Activated CD8-positive, alpha-beta memory T cell treated with anti-CD3 and anti-CD28 coated beads for 4 hours (primary cell): ENCODE measurements at places on chromosomes 12 and 14.

DNA sequence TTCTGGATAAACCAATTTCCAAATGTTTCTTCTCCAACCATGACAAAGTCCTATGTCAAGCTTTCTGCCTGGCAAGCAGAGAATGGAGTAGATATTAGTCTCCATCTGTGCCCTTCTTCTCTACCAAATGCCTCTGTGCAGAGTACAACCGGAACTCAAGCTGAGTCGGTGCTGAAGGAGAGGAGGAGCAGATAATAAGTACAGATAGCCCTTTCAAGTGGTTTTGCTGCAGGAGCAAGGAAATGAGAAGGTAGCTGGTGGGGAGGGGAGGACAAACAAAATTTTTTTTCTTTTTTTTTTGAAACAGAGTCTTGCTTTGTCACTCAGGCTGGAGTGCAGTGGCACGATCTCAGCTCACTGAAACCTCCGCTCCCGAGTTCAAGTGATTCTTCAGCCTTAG lies 14.2 kb upstream of the HELB start:
- DNase-seq, result peak; percentile 33

DNA sequence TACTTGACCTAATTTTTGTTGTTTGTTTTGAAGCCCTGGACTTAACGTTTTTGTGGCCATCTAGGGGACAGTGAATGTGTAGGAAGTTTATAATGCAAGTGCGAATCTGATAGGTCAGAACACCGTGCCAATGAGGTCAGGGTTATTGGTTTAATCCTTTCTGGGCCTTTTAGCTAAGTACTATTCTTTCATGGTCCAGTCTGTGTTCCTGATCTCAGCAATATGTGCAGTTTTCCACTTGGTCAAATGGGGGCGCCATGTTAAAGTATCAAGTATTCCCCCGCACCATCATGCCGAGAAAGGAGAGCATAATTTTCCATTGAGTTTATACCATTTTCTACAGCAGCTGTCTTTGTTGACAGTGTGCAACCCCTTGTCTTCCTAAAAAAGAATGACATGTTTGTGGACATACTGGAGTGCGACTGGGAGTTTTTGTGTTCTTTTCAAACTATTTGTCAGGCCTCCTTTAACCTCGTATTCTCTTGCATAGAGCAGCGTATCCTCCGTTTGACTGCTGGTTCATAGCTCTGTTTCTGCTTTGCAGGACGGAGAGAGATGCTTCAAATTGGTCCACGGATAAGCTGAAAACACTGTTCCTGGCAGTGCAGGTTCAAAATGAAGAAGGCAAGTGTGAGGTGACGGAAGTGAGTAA lies 1.3 kb downstream of the AHSA1 start:
- peak; percentile 10 for DNase-seq

- no peak for DNase-seq
Observed at GRCh38 chr12:127515941-127516340, 751.0 kb upstream of the TMEM132C start.

GRCh38 chr14:86510491-86510890 lies 980.5 kb downstream of the FLRT2 start:
- DNase-seq, result no peak

DNA sequence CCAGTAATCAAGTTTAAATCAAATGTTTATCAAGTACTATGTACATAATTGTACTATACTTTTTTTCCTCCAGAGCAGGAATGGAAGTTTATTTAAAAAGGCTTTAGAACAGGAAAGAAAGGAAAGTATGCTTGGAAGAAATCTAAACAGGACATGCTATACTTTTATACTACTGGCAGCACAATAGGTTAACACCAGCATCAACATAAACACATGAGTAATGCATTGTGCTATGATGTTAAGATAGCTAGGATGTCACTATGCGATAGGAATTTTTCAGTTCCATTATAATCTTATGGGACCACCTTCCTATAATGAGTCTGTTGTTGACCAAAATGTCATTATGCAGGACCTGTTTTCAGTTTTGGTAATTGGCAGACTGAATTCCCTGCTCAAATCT lies 41.5 kb upstream of the ANKS1B start:
- no peak for DNase-seq

- DNase-seq, result no peak
Observed at GRCh38 chr14:54622192-54622958, 55.4 kb downstream of the SAMD4A start.

- DNase-seq, result no peak
Observed at GRCh38 chr12:125262851-125263250, 197.6 kb downstream of the AACS start.

DNA sequence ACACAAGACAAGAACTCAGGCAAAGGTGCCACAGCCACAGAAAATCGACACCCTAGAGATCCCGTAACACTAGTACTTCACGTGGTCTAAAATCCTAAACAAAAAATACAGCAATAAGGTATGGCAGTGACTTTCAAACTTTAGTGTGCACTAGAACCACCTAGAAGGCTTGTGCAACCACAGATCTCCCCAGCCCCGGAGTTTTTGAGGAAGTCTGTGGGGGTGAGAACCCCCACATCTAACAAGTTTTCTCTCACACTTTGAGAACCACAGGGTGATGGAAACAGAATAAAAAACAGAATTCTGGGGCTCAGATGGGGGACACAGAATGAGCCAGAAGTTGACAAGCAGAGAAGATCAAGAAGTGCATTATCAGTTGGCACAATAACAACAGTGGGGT lies 254.0 kb downstream of the ANO6 start:
- DNase-seq, result no peak

DNA sequence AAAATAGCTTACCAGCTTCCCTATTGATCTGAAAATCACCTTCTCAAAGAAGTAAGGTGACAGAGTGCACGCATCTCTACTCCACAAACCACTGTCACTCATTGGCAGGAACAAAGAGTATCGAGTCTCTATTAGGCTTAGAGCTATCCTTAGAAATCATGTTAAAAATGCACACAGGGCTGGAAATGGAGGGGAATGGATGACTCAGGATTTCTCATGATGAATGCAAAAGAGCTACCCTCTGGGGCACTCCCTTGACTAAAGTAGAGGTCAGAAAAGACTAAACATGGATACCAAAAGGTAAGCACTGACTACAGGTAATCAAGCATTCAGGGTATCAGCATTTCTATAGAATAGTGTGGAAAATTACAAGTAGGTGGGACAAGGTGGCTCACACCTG lies 96.1 kb upstream of the ANO4 start:
- DNase-seq, result no peak

- no peak for DNase-seq
Observed at GRCh38 chr12:105033851-105034250, 47.7 kb downstream of the NOPCHAP1 start.

GRCh38 chr14:42391146-42391834 lies 784.6 kb downstream of the LRFN5 start:
- no peak for DNase-seq

DNA sequence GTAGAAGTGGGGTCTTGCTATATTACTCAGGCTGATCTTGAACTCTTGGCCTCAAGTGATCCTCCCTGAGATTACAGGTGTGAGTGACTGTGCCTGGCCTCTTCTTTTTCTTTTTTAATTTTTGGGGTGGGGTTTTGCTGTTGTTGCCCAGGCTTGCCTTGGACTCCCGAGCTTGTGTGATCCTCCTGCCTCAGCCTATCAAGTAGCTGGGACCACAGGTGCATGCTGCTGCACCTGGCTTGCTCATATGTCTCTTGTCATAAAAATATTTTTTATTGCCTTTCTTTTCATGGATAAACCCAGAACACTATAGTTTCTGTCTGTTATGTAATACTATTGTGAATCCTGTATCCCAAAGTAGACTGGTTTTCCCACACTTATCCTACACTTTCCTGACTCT lies 26.0 kb downstream of the SCYL2 start:
- DNase-seq, result no peak

DNA sequence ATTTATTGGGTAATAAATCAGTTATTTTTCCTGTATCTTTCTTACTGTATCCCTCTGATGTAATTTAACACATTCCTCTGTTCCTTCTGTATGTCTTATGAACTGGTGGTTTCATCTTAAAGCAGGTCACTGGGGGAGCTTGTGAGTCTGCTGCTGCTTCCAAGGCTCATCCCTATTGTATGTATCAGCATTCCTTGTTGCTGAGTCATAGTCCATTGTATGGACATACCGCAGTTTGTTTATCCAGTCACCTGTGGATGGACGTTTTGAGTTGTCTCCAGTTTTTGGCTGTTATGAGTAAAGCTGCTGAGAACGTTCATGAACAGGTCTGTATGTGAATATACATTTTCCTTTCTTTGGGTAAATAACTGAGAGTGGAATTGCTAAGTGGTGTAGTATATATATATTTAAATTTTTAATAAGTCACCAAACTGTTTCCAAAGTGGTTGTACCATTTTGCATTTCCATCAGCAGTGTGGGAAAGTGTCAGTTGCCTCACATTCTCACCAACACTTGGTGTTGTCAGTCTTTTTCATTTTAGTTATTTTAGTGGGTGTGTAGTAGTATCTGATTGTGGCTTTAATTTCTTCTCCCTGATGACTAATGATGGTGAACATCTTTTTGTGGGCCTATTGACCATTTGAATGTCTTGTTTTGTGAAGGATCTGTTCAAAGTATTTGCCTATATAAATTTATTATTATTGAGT lies 82.7 kb downstream of the BEGAIN start:
- DNase-seq, result no peak

- no peak for DNase-seq
Observed at GRCh38 chr12:90399357-90399756, 555.6 kb downstream of the CCER1 start.
